Thymus (tissue), 14 donors: ENCODE measurements at places on chromosomes 4 and X. TPM values are rescaled to one million over a fixed set of nuclear protein-coding genes. Genes with fewer than 3 reads are reported as not detected.

DNA sequence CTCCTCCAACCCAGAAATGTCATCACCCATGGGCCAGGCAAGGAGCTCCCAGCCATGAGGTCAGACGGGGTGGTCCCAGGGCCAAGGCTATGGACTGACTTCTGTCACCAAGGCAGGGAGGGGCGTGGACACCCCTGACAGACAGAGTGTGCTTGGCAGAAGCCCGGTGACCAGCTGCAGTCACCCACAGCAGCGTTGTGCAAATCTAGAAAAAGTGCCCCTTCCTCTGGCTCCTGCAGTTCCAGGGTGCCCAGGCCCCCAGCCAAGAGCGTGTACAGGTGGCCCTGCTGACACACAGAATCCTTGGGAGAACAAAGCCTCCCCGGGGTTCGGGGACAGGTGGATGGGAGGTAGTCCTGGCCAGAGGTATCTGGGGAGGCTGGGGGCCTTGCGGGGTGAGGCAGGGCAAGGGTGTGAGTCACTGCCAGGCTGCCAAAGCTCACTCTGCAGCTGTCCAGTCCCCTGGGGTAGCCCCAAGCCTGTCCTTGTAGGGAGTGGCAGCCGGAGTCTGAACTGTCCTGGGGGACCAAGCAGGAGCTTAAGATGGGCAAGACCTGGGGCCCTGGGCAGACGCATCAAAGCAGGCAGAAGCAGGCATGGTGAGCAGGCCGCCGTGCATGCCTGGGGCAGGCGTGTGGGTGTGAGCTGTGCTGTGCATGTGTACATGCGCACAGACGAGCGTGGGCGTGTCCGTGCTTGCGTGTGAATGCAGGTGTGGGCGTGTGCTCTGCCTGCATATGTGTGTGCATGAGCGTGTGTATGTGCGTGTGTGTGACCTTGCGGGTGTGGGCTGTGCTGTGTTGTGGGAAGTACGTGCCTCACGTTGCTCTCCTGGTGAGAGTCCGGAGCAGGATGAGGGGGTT, 3.3 kb downstream of the MYL5 start:
- no peak overlapping the region for H3K4me3 ChIP-seq
- H3K27ac ChIP-seq = no peak overlapping the region
- no peak for DNase-seq
- H3K36me3 ChIP-seq = no peaks in the 10 kb centered on the region
- H3K4me1 ChIP-seq = peaks cover 25% of the 10 kb centered on the region

DNA sequence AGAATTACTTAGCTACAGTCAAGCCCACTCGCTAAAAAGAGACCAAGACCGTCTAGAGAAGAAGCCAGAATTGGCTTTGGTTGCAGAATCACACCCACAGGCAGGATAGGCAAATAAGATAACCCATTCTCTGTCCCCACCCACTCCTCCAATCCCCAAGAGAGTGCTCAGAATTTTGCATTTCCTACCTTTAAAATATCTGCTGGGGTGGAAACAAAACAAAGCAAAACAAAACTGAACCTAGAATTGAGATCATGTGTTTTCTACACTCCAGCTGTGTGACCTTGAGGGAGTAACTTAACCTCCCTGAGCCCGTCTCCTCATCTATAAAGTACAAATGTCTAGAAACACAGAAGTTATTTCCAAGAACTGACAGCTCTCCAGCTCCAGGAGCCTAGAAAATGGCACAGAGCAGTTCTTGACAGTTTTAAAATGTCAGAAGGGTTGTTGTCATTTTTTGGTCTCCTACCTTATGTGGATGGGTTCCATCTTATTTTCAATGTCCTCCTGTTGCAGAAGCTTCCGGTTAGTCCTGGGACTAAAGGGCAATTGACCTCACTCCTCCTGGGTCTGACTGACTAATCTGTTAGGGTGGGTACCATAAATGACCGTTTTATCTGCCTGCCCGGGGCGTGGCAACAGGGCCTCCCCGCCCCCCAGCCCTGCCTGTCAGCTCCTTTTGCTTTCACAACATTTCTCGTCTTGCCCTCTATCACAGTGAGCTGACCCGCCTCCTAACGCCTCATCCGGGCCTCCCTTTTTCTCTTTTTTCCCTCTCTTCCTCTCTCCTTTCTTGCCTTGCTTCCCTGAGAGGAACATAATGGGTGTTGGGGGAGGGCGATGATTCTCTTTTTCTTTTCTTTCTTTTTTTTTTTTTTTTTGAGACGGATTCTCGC, 114.0 kb downstream of the RBM47 start:
- no peaks in the 10 kb centered on the region for H3K36me3 ChIP-seq
- no peaks in the 10 kb centered on the region for H3K27me3 ChIP-seq
- no peak overlapping the region for H3K27ac ChIP-seq
- DNase-seq = no peak
- H3K4me1 ChIP-seq = no peaks in the 10 kb centered on the region
- H3K4me3 ChIP-seq = no peak overlapping the region

- no peak overlapping the region for H3K27ac ChIP-seq
- no peaks in the 10 kb centered on the region for H3K27me3 ChIP-seq
- H3K4me1 ChIP-seq = no peaks in the 10 kb centered on the region
- H3K4me3 ChIP-seq = no peak overlapping the region
These were observed 10.5 kb upstream of the UBE2NL start for GRCh38 chrX:143873343-143873742.

Gene FAM236B
- total RNA-seq = not detected

- H3K4me3 ChIP-seq = no peak overlapping the region
- no peak for DNase-seq
- no peaks in the 10 kb centered on the region for H3K4me1 ChIP-seq
- no peaks in the 10 kb centered on the region for H3K27me3 ChIP-seq
- H3K36me3 ChIP-seq = no peaks in the 10 kb centered on the region
These were observed 227.4 kb downstream of the MAPK10 start for GRCh38 chr4:86132468-86132867.

DNA sequence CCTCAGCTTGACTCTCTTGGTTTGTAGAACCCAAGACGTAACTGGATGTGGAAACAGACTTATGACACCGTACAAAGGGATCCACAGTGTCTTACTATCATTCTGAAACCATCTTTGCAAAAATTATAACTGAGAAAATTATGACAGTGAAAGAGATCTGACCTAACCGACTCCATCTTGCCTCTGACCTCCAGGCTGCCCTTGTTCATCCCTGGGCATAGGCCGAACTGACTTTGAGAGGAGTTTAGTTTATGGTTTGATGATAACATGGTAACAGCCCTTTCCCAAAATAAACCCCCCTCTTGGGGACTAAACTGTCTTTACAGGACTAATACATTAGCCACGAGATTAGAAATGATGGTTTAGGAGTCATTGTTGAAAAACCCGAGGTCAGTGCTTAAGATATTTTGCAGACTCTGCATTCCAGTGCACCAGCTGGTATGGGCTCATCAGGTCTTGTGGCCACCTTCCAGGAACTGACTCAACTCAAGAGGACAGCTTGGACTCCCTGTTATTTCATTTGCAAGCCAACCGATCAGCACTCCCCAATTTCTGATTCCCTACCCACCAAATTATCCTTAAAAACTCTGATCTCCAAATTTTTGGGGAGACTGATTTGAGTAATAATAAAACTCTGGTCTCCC, 49.6 kb downstream of the CASP3 start:
- DNase-seq = no peak
- no peaks in the 10 kb centered on the region for H3K27me3 ChIP-seq

GRCh38 chr4:74619931-74620702, 174.2 kb downstream of the BTC start:
- no peaks in the 10 kb centered on the region for H3K27me3 ChIP-seq
- no peaks in the 10 kb centered on the region for H3K4me1 ChIP-seq
- no peak for DNase-seq
- no peaks in the 10 kb centered on the region for H3K36me3 ChIP-seq

Gene FAM53A
- 1.0 TPM for total RNA-seq

GRCh38 chr4:169272265-169272886, 1.6 kb upstream of the SH3RF1 start:
- no peak for DNase-seq
- no peak overlapping the region for H3K4me3 ChIP-seq
- H3K4me1 ChIP-seq = peaks cover 15% of the 10 kb centered on the region
- no peaks in the 10 kb centered on the region for H3K36me3 ChIP-seq
- peaks cover 27% of the 10 kb centered on the region for H3K27me3 ChIP-seq

- no peaks in the 10 kb centered on the region for H3K27me3 ChIP-seq
- DNase-seq = peak; percentile 51
- H3K27ac ChIP-seq = no peak overlapping the region
- H3K4me1 ChIP-seq = no peaks in the 10 kb centered on the region
- peaks cover 2% of the 10 kb centered on the region for H3K36me3 ChIP-seq
- H3K4me3 ChIP-seq = no peak overlapping the region
These were observed 20.0 kb downstream of the CFAP97 start for GRCh38 chr4:185183622-185184281.

- H3K36me3 ChIP-seq = no peaks in the 10 kb centered on the region
- no peak for DNase-seq
- no peaks in the 10 kb centered on the region for H3K4me1 ChIP-seq
- no peaks in the 10 kb centered on the region for H3K27me3 ChIP-seq
- no peak overlapping the region for H3K4me3 ChIP-seq
These were observed 134.1 kb downstream of the COX18 start for GRCh38 chr4:72935462-72935861.

DNA sequence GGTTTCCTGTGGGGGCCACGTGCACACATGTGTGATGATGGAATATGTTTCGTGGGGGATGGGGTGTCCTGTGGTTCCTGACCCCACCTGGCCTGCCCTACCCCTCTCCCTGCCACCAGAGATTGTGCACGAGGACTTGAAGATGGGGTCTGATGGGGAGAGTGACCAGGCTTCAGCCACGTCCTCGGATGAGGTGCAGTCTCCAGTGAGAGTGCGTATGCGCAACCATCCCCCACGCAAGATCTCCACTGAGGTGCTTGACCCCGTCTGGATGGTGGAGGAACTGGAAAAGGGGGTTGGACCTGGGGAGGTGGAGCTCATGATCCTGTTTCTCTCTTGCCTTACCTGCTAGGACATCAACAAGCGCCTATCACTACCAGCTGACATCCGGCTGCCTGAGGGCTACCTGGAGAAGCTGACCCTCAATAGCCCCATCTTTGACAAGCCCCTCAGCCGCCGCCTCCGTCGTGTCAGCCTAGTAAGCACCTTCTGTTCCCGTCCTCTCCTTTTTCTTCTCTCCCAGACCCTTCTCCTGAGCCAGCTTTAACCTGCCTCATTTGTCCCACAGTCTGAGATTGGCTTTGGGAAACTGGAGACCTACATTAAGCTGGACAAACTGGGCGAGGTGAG, 5.9 kb downstream of the CDK16 start:
- no peak for DNase-seq
- peaks cover 60% of the 10 kb centered on the region for H3K36me3 ChIP-seq
- no peak overlapping the region for H3K27ac ChIP-seq
- H3K4me1 ChIP-seq = peaks cover 5% of the 10 kb centered on the region
- H3K27me3 ChIP-seq = no peaks in the 10 kb centered on the region

Gene CXCL1
- total RNA-seq = 0.57 TPM

Gene GALNTL6
- total RNA-seq = 0.05 TPM

DNA sequence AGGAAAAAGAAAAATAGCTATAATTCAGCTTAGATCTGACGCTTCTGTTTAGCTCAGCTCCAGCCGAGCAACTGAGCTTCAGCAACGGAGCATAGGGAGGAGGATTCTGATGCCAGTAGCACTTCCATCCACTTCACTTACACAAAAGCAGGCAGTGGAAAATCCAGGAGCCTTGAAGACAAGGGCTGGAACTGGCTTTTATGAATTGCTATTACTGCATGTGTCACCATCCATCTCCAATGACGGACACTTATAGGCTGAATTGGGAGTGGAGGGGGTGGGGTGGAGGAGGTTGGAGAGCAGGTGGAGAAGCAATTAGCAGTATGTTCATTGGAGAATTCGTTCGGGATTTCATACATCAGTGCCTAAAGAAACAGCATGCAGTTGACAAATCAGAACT, 15.6 kb downstream of the ENOX2 start:
- no peak overlapping the region for H3K4me3 ChIP-seq
- no peaks in the 10 kb centered on the region for H3K4me1 ChIP-seq
- no peaks in the 10 kb centered on the region for H3K36me3 ChIP-seq
- DNase-seq = no peak
- H3K27me3 ChIP-seq = no peaks in the 10 kb centered on the region

DNA sequence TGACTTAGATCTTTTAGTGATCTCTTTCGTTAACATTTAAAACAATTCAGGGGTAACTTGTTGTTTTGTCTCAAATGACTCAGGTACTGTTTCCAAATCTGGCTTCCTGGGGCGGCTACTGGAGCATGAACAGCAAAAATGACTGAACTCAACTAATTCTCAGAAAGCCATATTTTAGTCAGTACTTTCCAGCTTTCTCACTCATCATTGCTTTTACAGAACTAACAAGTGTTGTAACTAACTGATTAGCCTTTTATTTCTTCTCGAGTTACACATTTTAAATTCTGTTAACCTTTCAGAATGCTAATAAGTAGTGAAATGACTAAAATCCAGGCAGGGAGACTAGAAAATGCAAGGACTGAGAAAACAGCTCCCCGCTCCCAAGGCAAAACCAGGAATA, 55.3 kb downstream of the JADE3 start:
- peak overlapping the region; percentile 18 for H3K27ac ChIP-seq
- H3K36me3 ChIP-seq = no peaks in the 10 kb centered on the region
- DNase-seq = no peak
- H3K27me3 ChIP-seq = no peaks in the 10 kb centered on the region
- H3K4me1 ChIP-seq = no peaks in the 10 kb centered on the region

GRCh38 chr4:8495803-8496202, 55.2 kb downstream of the TRMT44 start:
- no peak for DNase-seq
- no peak overlapping the region for H3K27ac ChIP-seq
- no peaks in the 10 kb centered on the region for H3K4me1 ChIP-seq
- H3K27me3 ChIP-seq = no peaks in the 10 kb centered on the region
- H3K4me3 ChIP-seq = no peak overlapping the region

Gene MAGEE2
- not detected for total RNA-seq

- DNase-seq = no peak
- H3K27ac ChIP-seq = no peak overlapping the region
- no peak overlapping the region for H3K4me3 ChIP-seq
- H3K36me3 ChIP-seq = no peaks in the 10 kb centered on the region
- H3K4me1 ChIP-seq = peaks cover 5% of the 10 kb centered on the region
These were observed 272.5 kb downstream of the ARHGAP10 start for GRCh38 chr4:148004228-148004857.

DNA sequence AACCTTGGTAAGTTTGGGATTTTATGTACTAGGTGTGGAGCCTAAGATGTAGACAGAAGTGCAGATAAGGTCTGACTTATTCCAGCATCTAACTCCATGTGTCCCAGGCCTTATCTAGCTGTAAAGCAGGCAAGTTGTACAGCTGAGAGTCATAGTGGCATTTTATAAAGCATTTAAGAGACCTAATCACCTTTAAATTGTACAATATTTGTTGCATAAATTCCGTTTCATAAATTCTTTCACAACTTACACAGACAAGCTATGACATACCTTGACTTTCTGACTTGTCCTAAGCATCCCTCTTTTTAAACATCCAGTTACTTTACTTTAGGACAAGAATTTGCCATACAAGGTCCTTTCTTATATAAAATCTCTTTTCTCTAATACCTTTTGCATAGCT, 11.0 kb downstream of the SYAP1 start:
- H3K36me3 ChIP-seq = no peaks in the 10 kb centered on the region
- no peaks in the 10 kb centered on the region for H3K27me3 ChIP-seq
- no peak overlapping the region for H3K27ac ChIP-seq
- no peak overlapping the region for H3K4me3 ChIP-seq

Gene OPN1MW2
- total RNA-seq = not detected

Gene PTCHD1
- total RNA-seq = 0.09 TPM

Gene CT45A10
- not detected for total RNA-seq
